Neural progenitor cell (in vitro differentiated cells): ENCODE measurements at places on chromosomes 5 and 9. TPM values are rescaled to one million over a fixed set of nuclear protein-coding genes. Genes with fewer than 3 reads are reported as not detected.

GRCh38 chr9:120650352-120650751, 63.9 kb downstream of the MEGF9 start:
- DNase-seq: no peak

DNA sequence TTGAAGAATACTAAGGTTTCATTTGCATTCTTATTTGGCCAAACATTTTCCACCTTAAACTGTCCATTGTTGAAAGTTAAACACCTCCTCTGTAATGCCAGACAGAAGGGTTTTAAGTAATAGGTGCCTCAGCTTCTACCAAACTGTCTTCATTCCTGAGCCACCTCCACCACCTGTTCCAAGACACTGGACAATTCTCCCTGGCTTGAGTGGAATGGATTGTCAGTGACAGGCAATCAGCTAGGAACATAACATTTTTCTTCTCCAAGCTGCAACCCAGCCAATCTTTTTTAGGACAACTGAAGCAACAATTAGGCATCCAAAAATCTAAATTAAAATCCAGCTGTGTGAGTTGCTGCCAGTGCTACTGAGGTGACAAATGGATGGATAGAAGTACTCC, 73.9 kb upstream of the ICE1 start:
- no peak for DNase-seq

GRCh38 chr9:110842169-110842568, 173.6 kb downstream of the MUSK start:
- no peak for DNase-seq

DNA sequence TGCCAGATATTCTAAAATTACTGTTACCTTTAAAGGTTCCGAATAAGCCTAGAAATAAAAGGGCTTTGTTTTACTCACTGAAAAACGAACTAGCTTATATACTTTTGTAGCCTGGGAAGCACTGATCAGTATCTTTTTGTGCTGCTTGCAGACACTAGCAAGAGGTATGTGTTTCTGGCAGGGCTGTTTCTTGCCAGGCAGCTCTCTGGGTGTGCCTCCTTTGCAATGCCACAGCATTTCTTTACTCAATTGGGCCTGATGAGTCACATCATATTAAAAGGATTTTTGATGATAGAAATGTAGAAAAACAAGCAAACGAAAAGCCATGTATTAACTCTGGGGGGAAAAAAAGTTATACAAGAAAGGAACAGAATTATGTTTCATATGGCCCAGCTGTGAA, 35.6 kb downstream of the CD180 start:
- no peak for DNase-seq

HK3 gene
- not detected in 2 replicates for total RNA-seq

TMEM252 gene
- total RNA-seq: not detected in 2 replicates
